ENCODE measurements at places on chromosomes 3 and 15.

DNA sequence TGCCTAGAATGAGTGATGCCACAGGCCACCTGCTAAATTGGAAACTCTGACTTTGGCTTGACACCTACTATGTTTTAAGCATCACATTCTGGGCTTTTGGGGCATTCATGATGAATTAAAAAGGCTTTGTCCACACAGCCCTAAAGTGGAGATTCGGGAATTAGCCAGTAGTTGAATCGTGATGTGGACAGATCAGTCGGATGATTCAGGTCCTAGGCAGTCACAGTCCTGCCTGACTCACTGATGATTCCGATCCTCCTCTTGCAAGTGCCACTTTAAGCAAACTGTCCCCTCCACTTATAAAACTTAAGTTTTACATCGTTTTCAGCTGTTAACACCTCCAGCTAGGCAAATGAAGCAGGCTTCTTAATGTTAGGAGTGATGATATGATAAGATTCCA, 75.3 kb downstream of the SYNPR start:
- no peak for DNase-seq

DNA sequence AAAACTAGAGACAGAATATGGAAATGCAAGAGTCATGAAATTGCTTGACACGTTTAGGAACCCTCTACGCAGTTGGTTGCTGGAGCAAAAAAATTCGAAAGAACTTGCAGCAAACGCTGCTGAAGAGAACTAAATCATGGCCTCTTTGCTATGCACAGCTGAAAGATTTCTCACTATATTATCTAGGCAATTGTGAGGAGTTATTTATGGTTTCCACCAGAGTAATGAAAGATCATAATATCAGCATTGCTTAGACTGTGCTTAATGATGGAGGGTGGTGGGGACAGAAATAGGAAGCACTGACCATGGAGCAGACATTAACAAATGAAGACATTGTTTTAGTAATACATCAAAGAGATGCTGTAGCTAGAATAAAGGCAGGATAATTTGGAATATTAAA, 593.4 kb upstream of the ZNF717 start:
- DNase-seq, result no peak

- peak; percentile 47 for DNase-seq
Measured at GRCh38 chr3:23611737-23612295, 193.9 kb upstream of the UBE2E1 start.

GRCh38 chr15:100902436-100903167, 16.6 kb upstream of the LRRK1 start:
- peak; percentile 82 for DNase-seq

- DNase-seq, result no peak
Measured at GRCh38 chr15:92787116-92787515, 113.0 kb upstream of the CHD2 start.

DNA sequence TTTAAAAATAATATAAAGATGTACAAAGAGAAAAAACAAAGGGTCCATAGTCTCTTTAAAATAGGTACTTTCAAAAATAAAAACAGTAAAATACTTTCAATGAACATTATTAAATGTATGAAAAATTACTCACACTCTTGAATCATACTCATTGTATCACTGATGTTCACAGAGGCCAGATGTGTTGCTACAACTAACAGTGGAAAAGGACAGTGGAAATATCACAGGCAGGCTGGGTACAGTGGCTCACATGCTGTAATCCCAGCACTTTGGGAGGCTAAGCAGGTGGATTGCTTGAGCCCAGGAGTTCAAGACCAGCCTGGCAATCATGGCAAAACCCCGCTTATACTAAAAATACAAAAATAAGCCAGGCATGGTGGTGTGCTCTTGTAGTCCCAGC, 26.8 kb downstream of the NPHP3 start:
- DNase-seq, result no peak

GRCh38 chr15:40380636-40381035, 1.9 kb upstream of the KNSTRN start:
- DNase-seq, result no peak

GRCh38 chr3:153285982-153286381, 124.0 kb downstream of the RAP2B start:
- no peak for DNase-seq

DNA sequence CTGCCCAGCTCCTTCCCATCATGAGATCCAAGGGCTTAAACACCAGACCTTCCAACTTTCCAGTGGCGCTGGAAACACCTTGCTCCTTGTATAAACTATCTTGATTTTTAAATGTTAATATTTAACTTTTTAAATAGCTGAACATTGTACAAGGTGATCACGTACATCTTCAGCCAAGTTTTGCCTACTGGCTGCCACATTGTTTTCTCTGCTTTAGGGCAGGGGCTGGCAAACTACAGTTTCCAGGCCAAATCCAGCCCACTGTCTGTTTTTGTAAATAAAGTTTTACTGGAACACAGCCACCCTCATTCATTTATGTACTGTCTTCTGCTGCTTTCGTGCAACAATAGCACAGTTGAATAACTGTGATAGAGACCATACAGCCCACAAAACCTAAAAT, 27.6 kb upstream of the FOXP1 start:
- DNase-seq, result no peak

DNA sequence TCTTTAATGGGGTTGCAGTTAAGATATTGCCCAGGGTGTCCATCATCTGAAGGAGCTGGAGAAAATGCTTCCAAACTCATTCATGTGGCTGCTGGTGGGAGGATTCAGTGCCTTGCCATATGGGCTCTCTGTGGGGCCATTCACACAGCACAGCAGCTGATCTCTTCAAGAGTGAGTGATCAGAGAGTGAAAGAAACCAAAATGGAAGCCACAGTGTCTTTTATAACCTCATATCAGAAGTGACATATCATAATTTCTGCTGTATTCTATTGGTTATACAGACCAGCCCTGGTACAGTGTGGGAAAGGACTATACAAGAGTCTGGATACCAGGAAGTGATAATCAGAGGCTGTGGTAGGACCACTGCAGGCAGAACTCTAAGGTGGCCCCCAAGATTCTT, 33.6 kb downstream of the HHLA2 start:
- no peak for DNase-seq

DNA sequence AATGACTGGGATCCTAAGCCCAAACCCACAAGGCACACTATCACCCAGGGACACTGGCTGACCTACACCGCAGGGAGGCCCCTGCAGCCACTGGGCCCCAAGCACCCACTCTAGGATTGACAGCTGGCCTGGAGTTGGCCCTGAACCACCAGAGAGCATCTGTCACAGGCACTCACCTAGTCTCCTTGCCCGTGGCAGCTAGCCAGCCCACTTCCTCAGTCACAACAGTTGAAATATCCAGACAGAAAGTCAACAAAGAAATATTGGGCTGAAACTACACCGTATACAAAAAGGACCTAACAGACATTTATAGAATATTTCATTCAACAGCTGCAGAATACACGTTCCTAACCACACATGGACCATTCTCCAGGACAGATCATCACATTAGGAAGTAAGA, 5.2 kb upstream of the SPINK8 start:
- DNase-seq, result no peak

DNA sequence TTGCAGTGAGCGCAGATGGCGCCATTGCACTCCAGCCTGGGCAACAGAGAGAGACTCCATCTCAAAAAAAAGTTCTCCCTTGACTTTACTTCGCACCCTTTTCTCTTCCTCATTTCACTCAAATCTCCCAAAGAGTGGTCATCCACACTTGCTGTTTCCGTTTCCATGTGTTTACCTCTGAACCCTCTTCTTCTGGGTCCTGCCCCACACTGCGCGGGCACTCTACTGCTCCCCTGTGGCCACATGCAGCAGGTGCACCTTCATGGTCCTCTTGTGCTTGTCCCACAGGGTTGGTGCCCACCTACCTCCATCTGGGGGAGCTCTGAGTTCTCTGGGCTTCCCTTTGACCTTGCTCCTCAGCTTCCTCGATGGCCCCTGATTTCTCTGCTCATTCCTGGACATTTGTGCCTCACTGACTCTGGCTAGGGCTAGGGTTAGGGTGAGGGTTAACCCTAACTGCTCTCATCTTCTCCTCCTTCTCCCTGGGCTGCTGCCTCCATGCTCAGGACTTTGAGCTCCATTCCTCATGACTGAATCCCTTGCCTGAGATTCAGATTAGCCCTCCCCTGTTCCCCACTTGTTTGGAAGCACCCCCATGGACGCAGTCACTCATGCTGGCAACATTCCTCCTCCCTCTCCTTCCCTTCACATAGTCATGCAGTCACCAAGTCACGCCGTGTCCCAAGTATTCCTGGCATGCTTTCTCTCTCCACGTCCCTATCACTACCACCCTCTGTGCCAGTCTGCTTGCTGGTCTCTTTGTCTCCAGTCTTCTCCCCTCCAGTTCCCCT, 26.6 kb upstream of the KY start:
- no peak for DNase-seq

DNA sequence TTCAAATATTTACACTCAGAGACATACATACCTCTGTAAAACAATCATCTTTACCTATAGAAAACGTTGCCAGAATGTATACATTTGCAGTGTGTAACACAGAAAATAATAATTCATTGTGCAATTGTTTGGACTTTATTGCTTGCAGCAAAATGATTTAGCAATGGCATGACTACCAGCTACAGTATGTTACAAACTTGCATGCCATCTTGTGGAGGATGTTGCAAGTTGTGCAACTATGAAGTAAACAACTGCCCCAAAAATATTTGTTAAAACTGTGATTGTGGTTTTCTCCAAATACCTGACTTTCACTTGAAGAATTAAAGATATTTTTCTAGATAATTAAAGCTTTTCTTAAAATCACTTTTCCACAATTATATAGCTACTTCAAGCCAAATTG, 27.1 kb upstream of the C3orf49 start:
- DNase-seq, result peak; percentile 50

DNA sequence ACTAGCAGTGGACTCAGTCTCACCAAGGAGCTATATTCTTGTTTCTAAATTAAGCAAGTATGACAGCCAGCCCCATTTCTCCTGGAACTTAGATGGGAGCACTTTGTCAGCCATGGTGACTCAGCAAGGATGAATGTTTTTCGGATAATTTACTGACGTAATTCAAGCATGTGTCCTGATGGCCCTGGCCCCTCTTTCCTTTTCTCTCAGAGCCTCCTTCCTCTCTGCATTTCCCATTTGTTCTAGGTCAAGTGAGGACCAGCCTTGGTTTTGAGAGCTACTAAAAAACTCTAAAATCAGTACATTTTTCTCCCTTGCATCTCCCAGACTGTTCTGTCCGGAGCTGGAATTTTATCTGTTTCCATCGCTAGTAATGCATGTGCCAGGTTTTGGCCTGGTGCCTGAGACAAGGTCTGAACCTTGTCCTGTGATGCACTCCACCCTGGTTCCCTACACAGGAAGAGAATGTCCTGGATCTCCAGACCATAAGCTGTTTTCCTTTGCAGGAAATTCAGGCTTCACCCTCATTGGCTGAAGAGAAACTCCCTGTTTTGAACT, 256.6 kb upstream of the ROPN1 start:
- DNase-seq, result peak; percentile 70

- peak; percentile 99 for DNase-seq
Measured at GRCh38 chr15:36428102-36428845, 151.2 kb upstream of the CDIN1 start.

GRCh38 chr15:77617476-77618230, 15.1 kb downstream of the LINGO1 start:
- no peak for DNase-seq

GRCh38 chr3:60536420-60536819, 714.8 kb downstream of the FHIT start:
- no peak for DNase-seq

DNA sequence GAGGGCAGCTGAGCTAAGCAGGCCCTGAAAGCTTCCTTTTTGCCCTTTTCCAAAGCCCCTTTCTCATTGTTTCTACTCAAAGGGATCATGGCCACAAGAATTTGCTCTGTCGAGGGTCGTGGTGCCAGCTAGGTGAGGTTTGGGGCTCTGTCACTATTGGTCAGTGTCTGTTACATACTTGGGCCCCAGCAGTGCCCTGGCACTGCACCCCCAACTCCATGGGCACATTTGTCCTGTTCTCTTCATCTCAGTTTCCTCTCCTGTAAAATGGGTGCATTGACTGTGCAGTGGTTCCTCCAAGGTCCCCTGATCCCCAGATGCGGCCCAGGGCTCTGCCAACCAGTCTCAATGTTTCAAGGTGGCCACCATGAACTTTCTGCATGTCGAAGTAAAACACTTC, 62.1 kb downstream of the SLC6A6 start:
- no peak for DNase-seq

DNA sequence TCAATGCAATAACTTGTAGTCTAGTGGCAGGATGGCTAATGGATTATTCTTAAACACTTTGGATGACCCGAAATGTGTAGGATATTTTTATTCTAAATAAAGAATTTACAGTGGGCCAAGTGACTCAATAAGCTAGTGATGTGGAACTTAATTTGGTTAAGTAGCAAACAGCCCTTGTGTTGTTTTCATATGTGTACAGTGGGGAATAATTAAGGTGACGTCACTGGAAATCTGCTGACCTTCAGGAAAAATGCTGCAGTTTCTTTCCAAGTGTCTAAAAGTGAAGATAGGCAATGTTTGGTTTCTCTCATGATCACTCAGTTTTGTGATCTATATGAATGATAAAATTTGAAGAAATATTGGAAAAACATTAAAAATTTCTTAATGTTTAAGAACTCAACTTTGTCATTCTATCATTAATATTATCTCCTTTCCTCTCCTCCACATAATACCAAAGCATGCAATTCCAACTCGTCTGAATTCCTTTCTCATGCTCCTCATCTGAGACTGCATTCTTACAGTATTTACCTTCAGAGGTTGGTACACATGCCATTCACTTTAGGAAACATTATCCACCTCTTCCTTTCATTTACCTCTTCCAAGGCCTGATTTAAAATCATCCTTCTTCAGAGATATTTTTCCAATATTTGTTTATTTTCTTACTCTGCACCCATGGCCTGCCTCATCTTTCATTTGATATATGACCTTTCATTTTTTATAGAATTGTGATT, 414.6 kb upstream of the ARPP21 start:
- DNase-seq, result no peak

GRCh38 chr15:63380151-63380807, 1.4 kb downstream of the CA12 start:
- DNase-seq, result no peak

DNA sequence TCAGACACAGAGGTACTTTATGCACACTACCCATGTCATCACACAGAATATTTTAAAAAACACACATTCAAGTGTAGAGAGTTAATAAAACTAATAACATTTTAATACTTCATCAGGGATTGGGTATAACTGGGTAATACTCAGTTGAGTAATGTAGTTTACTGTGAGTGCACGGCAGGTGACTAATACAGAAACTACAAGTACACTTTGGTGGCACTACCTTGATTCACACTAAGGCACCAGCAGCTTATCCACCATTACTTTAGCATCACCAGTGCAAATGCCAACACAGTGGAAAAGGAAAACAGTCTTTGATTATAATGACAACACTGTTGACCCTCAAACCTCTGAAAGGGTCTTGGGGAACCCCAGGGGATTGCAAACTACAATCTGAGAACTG, 33.6 kb downstream of the ZNF280D start:
- DNase-seq, result no peak
